Activated CD4-positive, alpha-beta memory T cell treated with anti-CD3 and anti-CD28 coated beads for 36 hours (primary cell): ENCODE measurements at places on chromosomes 2 and 18.
A peak's percentile ranks its signal among the peaks of the same experiment; 100 is the strongest.

GRCh38 chr2:47254464-47254863 is 99.4 kb upstream of the STPG4 start:
- DNase-seq: no peak

DNA sequence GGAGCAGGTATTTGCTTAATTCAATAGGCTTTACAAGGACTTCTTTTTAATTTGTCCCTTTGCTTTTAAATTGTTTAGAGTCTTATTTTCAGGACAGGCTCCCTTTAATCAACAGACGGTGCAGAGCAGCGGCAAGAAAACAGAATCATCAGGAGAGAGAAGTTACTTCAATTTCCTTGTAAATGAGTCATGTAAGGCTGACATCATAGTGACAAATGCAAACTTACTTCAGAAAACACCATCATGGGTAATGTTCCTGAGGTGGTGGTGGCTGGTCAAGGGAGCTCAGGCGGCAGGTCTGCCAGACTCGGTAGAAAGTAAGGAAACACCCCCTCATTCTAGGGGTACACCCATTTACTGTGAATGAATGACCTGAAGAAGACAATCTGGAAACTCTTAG is 395.1 kb downstream of the FBXO15 start:
- no peak for DNase-seq

GRCh38 chr2:64857581-64858471 is 131.4 kb upstream of the SLC1A4 start:
- no peak for DNase-seq

DNA sequence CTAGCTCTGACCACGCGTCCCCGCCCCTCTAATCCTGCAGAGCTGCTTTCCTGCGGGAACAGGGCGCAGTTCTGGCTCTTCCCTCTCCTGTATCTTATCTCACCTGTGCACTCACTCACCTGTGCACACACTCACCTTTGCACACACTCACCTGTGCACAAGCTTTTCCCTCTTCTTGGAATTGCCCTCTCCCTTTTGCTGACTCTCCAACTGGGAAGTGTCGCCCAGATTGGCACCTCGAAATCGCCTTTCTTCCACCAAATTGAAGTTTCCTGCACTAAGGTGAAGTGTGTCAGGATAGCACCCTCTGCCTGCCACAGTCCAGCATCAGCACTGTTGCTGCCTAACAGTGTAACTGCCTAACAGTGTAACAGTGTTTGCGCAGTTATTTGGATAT is 566 bp upstream of the CMPK2 start:
- peak; percentile 54 for DNase-seq

DNA sequence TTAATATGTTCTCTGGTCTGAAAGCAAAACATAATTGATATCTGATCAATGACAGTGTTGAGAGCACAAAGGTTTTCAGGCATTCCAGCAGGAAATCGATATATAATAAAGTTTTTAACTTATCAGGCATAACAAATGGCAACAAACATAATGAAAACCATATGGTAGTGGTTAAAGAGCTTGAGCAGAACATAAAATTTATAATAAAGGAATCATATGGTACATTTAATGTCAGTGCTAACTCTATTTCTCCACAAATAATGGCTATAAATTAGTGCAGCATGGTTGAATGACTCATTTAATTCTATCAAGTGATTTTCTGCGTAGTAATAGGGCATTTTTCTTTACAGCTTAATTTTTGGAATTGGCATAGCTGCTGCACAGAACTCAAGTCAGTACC is 306.2 kb downstream of the FSIP2 start:
- no peak for DNase-seq

DNA sequence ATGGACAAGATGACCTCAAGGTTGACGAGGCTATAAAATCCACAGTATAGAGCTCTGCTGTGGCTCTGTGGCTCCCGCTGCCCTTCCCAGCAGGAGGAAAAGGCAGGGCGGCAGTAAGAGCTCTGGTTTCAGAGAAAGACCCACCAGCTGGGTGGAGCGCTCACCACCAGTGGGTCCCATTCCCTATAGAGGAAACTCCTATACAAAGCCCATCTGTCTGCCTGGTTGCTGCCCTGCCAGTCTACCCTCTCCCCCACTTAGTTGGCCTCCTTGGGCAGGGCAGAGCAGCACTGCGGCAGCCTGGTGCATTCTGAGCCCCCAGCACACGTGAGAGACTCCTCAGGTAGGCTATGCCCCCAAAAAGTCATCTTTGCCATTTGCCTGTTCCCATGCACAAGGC is 26.5 kb downstream of the TNS1 start:
- no peak for DNase-seq

DNA sequence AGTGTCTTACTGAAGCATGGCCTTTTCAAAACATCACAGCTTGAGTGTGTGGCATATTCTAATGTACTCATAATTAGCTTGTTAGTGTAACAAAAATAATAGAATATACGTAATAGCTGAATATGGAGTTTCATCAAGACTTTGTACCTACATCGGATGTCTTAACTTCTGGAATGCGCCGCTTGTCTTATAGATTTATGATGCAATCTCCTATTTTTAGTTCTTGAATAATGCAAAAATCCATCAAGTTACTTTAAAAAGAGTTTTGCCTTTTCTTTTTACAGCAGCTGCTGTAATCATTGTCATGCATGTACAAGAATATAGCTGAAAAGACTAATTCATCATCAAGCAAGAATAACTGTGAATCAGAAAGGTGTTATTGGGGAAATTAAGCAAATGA is 140.7 kb upstream of the SCN7A start:
- no peak for DNase-seq

GRCh38 chr2:114201781-114202180 is 240.7 kb upstream of the DPP10 start:
- no peak for DNase-seq

GRCh38 chr2:222576171-222577081 is 79.5 kb downstream of the FARSB start:
- no peak for DNase-seq

- DNase-seq: no peak
Observed at GRCh38 chr2:203077451-203077850, 62.8 kb downstream of the NBEAL1 start.

- DNase-seq: no peak
Observed at GRCh38 chr2:233800208-233800607, 22.1 kb downstream of the MROH2A start.

GRCh38 chr2:195768431-195768830 is 111.4 kb downstream of the SLC39A10 start:
- no peak for DNase-seq

- DNase-seq: no peak
Observed at GRCh38 chr2:590214-591175, 86.7 kb downstream of the TMEM18 start.

- no peak for DNase-seq
Observed at GRCh38 chr2:122191331-122191730, 435.9 kb downstream of the TSN start.

- DNase-seq: no peak
Observed at GRCh38 chr2:24836706-24837105, 43.5 kb downstream of the CENPO start.
